ENCODE measurements at places on chromosomes 7 and 10.

- no peak overlapping the region for H3K4me3 ChIP-seq
- no peak for DNase-seq
- H3K27me3 ChIP-seq = peaks cover 5% of the 10 kb centered on the region
- H3K4me1 ChIP-seq = no peaks in the 10 kb centered on the region
- no peaks in the 10 kb centered on the region for H3K36me3 ChIP-seq
Observed at GRCh38 chr10:117619223-117619622, 76.7 kb downstream of the EMX2 start.

DNA sequence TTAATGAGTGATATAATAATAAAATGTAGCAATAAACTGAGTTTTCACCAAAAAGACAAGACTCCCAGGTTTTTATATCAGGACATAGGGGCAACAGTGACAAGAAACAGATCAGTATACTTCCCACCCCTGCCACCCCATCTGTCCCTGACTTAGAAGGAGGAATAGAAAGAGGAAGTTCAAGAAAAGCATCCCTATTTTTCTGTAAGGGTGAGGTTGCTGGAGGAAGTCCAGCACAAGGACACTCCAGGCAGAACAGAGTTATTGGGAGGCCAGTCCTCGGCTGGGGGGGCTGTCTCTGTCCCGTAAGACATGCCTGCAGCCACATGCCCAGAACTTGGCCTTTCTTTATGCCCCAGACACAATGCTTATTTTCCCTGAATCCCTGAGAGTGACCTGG is 16.5 kb upstream of the TLX1 start:
- no peak overlapping the region for H3K4me3 ChIP-seq
- no peak for DNase-seq
- H3K36me3 ChIP-seq = no peaks in the 10 kb centered on the region
- peaks cover 20% of the 10 kb centered on the region for H3K27me3 ChIP-seq

GRCh38 chr7:27171637-27172314 is 2.3 kb downstream of the HOXA10 start:
- H3K36me3 ChIP-seq = no peaks in the 10 kb centered on the region
- H3K4me3 ChIP-seq = no peak overlapping the region
- H3K4me1 ChIP-seq = peaks cover 64% of the 10 kb centered on the region
- DNase-seq = peak; percentile 36
- H3K27me3 ChIP-seq = peaks cover 82% of the 10 kb centered on the region
- no peak overlapping the region for H3K27ac ChIP-seq

DNA sequence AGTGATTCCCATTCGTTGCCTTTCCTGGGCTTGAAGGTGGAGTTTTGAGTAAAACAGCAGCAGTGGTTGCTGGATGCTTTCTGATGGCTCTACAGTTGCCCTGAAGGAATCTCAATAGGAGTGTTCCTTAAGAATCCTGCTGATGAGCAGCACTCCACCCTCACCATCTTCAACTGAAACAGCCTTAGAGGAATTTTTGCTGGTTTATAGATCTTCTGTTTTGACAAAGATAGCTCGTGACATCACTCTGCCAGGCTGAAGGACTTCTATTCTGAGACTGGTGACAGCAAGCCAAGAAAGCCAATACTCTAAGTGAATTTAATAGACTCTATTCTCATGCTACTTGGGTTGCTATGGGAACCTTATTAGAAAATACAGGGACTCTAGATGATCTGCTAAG is 1014.7 kb downstream of the NRG3 start:
- H3K36me3 ChIP-seq = no peaks in the 10 kb centered on the region
- DNase-seq = no peak
- no peak overlapping the region for H3K4me3 ChIP-seq
- H3K27me3 ChIP-seq = no peaks in the 10 kb centered on the region
- no peaks in the 10 kb centered on the region for H3K4me1 ChIP-seq

- H3K27me3 ChIP-seq = no peaks in the 10 kb centered on the region
- H3K4me3 ChIP-seq = no peak overlapping the region
- DNase-seq = no peak
- no peaks in the 10 kb centered on the region for H3K4me1 ChIP-seq
Observed at GRCh38 chr7:34463830-34464229, 194.2 kb upstream of the NPSR1 start.

DNA sequence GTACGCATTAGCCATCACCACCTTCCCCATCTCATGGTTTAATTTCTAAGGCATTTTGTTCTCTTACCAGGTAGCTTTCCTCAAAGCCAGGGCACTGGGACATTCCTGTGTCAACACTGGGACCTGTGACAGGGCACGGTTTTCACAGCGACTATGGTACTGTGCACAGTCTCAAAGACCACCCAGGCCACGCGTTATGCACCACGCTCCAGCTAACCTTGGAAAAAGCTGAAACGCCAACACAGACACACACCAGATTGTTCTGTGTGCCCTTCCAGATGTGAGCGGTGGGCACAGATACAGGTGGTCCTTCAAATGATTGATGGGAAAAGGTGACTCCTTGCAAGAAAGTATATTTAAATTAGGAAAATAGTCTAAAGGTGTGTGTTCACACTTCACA is 337.3 kb downstream of the WDR37 start:
- no peak overlapping the region for H3K4me3 ChIP-seq
- H3K27ac ChIP-seq = no peak overlapping the region
- DNase-seq = no peak
- H3K36me3 ChIP-seq = no peaks in the 10 kb centered on the region
- H3K27me3 ChIP-seq = no peaks in the 10 kb centered on the region

- no peak overlapping the region for H3K4me3 ChIP-seq
- no peaks in the 10 kb centered on the region for H3K36me3 ChIP-seq
- no peaks in the 10 kb centered on the region for H3K27me3 ChIP-seq
- DNase-seq = no peak
- H3K27ac ChIP-seq = no peak overlapping the region
Observed at GRCh38 chr10:93468461-93469213, 13.5 kb downstream of the MYOF start.

GRCh38 chr7:79430391-79430790 is 23.1 kb downstream of the MAGI2 start:
- H3K4me1 ChIP-seq = no peaks in the 10 kb centered on the region
- no peaks in the 10 kb centered on the region for H3K36me3 ChIP-seq
- H3K4me3 ChIP-seq = no peak overlapping the region
- no peaks in the 10 kb centered on the region for H3K27me3 ChIP-seq
- DNase-seq = no peak
- no peak overlapping the region for H3K27ac ChIP-seq

DNA sequence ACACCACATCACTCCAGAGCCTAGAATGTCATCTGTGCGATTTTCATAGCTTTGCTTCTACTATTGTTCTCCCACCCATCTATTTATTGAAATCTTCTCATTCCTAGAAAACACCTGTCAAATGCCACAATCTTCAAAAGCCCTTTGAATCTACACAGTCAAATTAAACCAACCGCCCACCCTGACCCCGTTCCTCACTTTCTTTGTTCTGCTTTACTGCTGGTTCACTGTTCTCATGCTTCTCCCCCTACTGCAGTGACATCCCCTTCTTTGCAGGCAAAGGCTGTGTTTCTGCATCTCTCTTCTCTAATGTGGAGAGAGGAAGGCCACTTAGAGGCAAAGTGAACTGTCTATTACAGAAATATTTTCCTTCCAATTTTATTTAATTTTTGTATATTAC is 152.4 kb upstream of the NEBL start:
- DNase-seq = no peak
- H3K36me3 ChIP-seq = no peaks in the 10 kb centered on the region
- no peaks in the 10 kb centered on the region for H3K27me3 ChIP-seq
- H3K27ac ChIP-seq = no peak overlapping the region
- no peaks in the 10 kb centered on the region for H3K4me1 ChIP-seq
- H3K4me3 ChIP-seq = no peak overlapping the region

DNA sequence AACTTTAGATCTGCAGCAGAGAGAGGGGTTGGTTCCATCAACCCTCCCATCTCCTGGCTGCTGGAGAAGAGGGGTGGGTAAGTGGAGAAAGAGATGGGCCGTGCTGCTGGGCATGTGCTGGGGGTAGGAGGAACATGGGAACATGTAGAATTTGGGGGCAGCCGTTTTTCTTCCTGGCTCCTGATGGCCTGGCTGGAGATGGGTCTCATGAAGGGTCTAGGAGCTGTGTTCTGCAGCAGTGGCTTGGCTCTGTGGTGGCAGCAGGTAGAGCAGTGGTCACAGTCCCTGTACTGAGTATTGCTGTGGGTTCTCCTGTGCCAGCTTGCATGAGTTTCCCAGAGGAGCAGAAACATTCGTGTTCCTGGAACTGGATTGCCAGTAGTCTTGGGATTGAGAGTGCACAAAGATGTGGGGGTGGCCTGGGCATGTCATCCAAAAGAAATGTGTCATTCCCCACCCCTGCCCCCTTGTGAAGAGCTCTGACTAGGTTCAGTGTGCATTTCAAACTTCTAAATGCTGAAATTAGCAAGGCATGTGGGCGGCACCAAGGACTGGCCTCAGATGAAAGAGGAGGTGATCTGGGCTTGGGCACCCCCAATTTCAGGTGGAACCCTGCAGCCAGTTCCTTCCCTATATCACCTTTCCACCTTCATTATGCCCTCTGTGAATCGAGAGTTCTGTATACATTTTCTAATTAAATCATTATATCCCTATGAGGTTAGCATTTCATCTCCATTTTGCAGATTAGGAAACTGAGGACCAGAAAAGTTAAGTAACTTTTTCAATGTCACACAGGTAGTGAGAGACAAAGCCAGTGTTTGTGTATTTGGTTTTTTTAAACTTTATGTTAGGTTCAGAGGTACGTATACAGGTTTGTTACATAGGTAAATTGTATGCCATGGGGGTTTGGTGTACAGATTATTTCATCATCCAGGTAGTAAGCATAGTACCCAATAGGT is 2.1 kb downstream of the CHST3 start:
- no peak for DNase-seq
- H3K36me3 ChIP-seq = no peaks in the 10 kb centered on the region
- H3K4me1 ChIP-seq = peaks cover 16% of the 10 kb centered on the region
- no peak overlapping the region for H3K4me3 ChIP-seq
- H3K27ac ChIP-seq = no peak overlapping the region

GRCh38 chr10:86294346-86295265 is 72.0 kb downstream of the GRID1 start:
- H3K4me1 ChIP-seq = no peaks in the 10 kb centered on the region
- peaks cover 6% of the 10 kb centered on the region for H3K27me3 ChIP-seq
- no peaks in the 10 kb centered on the region for H3K36me3 ChIP-seq
- H3K27ac ChIP-seq = no peak overlapping the region
- no peak overlapping the region for H3K4me3 ChIP-seq

DNA sequence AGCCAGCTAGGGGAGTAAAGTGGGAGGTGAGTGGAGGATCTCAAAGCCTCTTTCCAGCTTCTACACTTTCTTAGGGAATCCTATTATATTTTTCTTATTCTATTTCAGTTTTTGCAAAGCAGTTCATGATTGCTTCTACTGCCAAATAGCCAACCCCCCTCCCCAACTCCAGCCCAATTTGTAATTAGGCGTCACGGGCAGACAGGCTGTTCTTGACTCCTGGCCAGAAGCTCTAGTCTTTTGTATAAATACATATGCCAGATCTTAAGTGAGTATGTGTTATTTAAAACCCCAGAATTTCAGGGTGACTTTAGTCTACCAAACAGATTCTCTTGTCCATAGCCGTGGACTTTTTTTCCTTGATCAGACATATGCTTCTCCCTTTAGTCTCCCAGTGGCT is 255.2 kb downstream of the BUB3 start:
- H3K4me3 ChIP-seq = no peak overlapping the region
- no peaks in the 10 kb centered on the region for H3K36me3 ChIP-seq
- no peak for DNase-seq
- no peaks in the 10 kb centered on the region for H3K27me3 ChIP-seq

DNA sequence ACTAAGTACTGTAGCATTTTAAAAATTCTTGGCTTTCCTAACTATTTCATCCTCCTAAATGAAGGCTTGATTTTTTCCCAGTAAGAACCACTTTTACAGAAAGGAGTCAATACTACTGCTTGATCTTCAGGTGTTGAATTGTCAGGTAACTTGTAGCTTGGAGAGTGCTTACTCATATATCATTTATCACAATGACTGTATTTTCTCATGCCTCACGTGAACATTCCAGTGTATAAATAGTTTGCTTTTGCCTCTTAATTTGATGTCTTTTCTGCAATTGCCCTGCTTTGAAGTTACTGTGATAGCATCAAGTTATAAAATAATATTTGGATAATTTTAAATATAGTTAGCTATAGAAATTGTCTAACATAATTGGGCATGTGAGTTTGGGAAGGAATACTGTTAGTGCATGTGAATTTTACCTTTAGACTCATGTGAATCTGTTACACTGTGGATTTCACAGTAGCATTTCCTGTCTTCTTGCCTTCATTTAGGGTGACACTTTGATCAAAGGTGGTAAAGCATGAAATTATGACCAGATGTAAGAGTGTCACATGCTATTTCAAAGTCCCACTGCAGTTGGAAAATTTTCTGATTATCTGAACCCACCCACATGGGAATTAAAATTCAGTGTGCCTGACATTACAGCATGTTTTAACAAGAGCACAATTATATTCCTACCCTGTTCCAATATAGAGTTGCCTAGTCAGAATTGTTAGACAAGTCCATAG is 962.8 kb downstream of the DNAJB9 start:
- no peaks in the 10 kb centered on the region for H3K4me1 ChIP-seq
- H3K4me3 ChIP-seq = no peak overlapping the region
- H3K27me3 ChIP-seq = no peaks in the 10 kb centered on the region
- DNase-seq = no peak
- no peaks in the 10 kb centered on the region for H3K36me3 ChIP-seq
- no peak overlapping the region for H3K27ac ChIP-seq

- H3K36me3 ChIP-seq = no peaks in the 10 kb centered on the region
- H3K4me1 ChIP-seq = no peaks in the 10 kb centered on the region
- no peak for DNase-seq
- peaks cover 2% of the 10 kb centered on the region for H3K27me3 ChIP-seq
Observed at GRCh38 chr7:149830997-149831740, 7.0 kb upstream of the ZNF862 start.

DNA sequence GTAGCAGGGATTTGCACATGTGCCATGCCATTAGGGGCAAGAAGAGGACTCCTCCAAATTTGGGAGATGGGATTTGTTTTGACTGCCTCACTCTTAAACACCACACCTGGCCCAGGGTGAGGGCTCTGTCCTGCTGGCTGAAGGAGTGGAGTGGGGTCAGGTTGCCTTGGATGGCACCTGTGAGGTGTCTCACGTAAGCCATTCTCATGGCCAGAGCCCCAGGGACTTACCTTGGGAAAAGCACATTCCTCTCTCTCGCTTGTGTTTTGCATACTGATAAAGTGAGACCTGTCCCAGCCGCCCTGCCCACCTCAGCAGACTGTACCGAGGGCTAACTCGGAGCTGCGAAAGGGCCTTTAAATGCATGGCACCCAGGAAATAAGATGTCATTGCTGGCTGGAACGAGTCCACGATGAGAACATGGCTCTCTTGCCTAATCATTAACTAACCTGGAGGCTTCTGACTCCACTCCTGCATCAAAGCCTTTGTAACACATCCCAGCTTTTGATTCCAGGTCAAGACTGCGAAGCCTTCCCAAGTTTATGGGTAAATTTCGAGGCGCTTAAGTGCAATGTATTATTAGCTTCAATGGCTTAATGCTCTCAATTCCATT is 184.0 kb upstream of the RNF32 start:
- DNase-seq = no peak
- H3K4me3 ChIP-seq = no peak overlapping the region
- H3K27me3 ChIP-seq = peaks cover 3% of the 10 kb centered on the region
- H3K4me1 ChIP-seq = no peaks in the 10 kb centered on the region
- no peak overlapping the region for H3K27ac ChIP-seq

All from CD4-positive, alpha-beta T cell (primary cell).